ENCODE measurements at places on chromosomes 4 and X. TPM values are rescaled to one million over a fixed set of nuclear protein-coding genes. Genes with fewer than 3 reads are reported as not detected.

DNA sequence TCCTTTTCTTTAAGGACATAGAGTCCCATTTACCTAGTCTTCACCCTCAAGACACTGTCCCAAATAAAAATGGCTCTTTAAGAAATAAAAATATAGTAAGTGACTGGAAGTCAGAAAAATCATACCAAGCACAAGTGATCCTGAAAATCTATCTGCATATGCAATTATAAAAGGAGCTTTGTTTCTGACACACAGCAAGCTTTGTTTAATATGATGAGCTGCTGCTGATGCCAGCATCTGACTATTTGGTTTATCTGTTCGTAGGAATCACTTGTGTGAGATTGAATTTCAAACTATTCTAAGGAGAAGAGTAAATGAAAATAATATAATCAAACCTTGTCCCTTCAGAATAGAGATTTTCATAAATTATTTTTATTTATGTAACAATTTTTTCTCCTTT, 332.4 kb downstream of the PCDH7 start:
- no peak for DNase-seq

- DNase-seq: no peak
Measured at GRCh38 chr4:45331802-45332201, 605.4 kb upstream of the GNPDA2 start.

GRCh38 chr4:94306713-94307112, 35.9 kb downstream of the HPGDS start:
- peak; percentile 33 for DNase-seq

DNA sequence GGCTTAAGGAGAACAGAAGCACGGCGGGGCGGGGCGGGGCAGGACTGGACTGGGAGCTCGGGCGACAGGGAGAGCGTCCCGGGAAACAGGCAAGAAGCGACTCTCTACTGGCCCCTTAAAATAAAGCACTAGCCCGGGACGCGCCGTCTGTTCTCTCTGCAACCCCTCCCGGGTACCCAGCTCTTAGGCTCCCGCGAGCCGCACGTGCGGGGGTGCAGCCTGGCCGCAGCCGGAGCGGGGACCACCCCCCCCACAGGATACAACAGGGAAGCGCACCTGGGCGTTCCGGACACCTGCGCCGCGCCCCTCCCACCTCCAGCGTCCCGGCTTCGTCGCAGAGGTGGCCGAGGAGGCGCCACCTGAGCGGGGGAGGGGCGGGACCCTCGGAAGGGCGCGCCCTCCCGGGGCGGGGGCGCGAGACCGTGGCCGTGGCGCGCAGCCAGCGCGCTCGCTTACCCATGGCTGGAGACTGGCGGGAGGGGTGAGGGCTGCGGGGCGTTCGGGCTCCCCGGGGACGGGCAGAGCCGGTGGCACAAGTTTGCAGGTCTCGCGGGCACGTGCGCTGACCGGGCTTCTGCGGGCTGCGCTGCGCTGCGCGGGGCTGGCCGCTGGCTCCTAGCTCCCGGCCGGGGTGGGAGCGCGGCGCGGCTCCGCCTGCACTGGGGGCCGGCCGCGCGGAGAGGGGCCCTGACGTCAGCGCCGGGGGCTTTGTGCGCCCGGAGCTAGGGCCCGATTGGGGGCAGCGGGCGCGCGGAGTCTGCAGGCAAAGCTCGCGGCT, 91.5 kb downstream of the GEMIN8 start:
- no peak for DNase-seq

The SEPTIN11 gene
- total RNA-seq: 147 TPM

The HTN1 gene
- total RNA-seq: not detected

Data from renal cortical epithelial cell (primary cell).